ENCODE measurements at places on chromosomes 2 and 18.

GRCh38 chr2:54855434-54855833, 132.0 kb downstream of the EML6 start:
- no peak for DNase-seq

- no peak for DNase-seq
Observed at GRCh38 chr18:74604361-74604760, 6.7 kb downstream of the ZNF407 start.

- no peak for DNase-seq
Observed at GRCh38 chr2:232636788-232637420, 3.5 kb downstream of the EFHD1 start.

DNA sequence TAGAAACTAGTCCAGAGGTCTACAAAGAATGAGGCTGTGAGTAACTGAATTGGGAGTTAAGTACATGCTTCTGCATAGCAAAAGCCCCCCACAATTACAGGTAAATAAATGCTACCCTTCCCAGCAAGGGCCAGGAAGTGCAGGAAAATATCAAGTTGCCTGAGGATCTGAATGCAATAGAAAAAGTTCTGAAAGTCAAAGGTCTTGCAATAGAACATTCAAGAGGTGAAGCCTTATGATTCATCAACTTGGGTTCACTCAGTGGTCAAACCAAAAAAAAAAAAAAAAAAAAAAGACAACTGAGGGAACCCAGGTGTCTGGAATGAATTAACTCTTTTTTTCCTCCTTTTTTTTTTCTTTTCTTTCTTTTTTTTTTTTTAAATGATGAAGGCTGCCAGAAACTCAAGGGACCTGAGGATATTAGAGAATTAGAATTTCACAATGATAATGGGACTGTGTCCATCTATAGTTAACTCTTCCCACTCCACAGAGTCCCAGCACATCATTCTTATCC, 42.9 kb upstream of the RFX8 start:
- DNase-seq: no peak

- DNase-seq: no peak
Observed at GRCh38 chr18:22378672-22379282, 38.9 kb downstream of the CTAGE1 start.

DNA sequence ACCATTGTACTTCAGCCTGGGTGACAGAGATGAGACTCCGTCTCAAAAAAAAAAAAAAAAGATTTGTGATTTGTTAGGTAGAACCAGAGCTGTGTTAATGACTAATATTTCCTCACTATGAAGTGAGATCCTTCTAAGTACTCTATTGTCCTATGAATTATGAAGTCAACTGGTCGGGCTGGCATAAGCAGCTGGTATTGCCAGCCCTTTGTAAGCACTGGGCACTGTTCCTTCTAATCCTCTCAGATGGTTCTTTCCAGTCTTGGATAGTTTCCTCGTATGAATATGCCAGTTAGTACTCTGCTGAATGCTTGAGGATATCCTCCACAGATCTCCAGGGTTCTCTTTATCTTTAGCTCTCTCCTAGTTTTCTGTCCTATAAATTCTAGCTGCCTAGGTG, 223.1 kb upstream of the SP5 start:
- DNase-seq: no peak

GRCh38 chr2:136106505-136106904, 11.4 kb downstream of the CXCR4 start:
- no peak for DNase-seq

GRCh38 chr18:67515942-67516538, 480 bp downstream of the DSEL start:
- peak; percentile 85 for DNase-seq

DNA sequence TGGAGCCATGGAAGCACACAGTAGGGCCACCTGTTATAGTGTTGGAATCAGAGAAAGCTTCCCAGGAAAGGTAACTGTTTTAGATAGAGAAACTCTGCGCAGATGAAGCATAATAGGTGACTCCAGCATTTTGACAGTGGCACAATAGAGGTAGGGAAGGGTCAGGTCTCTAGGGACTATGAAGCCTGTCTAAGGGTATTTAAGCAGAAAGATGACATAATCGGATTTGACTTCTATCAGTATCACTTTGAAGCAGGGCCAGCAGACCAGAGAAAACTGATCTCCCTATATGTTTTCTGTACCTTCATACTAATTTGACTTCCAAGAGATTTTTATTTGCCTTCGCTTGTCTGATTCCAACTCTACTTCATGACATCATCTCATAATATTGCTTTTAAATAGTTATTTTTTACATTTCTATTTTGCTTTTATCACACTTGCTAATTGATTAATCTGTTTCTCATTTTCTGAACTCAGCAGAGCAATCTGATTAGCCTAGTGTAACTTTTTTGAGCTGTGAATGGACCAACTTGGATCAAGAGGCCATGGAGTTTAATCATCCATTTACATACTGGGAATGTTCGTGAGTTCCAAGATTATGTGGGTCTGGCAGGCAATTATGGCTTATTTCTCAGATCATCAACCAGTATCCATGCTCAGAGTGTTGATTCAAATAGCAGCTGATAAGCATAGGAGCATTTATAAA, 8.4 kb upstream of the HIBCH start:
- no peak for DNase-seq

DNA sequence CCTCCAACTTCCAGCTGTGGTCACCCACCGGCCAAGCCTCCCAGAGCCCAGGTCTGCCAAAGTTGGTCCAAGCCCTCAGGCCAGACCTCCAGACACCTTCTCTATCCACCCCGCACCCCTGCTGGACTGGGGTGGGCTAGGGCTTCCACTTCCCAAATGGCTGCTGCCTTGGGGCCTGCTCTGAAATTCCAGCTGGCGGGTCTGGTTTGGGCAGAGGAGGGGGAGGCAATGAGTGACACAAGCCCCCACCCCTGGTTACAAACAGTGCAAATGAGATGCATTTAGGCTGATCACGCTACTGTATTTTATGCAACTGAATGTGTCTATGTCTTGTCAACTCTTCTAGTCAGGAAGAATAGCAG, 14.6 kb downstream of the POU3F3 start:
- no peak for DNase-seq

GRCh38 chr2:162711832-162712540, 126.6 kb downstream of the KCNH7 start:
- no peak for DNase-seq

Measured in DMS79 treated with DMSO at 0.1 percent for 48 hours (cell line).